ENCODE measurements at places on chromosomes 7 and 10.

GRCh38 chr7:625376-625971 lies 101.0 kb upstream of the DNAAF5 start:
- DNase-seq: no peak

DNA sequence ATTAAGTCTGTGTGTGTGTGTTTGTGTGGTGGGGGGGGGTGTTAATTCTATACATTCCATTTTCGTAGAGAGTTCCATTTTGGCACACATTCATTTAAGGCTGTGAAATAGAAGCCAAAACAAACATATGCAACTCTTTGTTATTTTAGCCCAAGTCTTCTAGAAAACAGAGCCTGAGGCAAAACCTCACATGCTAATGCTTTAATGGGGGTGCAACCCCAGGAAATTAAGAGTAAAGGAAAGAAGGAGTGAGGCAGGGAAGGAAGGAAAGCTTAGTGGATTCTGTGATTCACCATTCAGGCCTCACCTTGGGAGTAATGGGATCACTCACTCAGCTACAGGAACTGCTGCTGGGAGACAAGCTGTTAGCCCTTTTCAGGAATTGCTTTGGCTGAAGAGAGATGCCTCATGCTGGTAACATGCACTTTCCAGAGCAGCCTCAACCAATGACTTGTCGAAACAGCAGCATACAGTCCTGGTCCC lies 73.0 kb upstream of the CTTNBP2 start:
- DNase-seq: no peak

DNA sequence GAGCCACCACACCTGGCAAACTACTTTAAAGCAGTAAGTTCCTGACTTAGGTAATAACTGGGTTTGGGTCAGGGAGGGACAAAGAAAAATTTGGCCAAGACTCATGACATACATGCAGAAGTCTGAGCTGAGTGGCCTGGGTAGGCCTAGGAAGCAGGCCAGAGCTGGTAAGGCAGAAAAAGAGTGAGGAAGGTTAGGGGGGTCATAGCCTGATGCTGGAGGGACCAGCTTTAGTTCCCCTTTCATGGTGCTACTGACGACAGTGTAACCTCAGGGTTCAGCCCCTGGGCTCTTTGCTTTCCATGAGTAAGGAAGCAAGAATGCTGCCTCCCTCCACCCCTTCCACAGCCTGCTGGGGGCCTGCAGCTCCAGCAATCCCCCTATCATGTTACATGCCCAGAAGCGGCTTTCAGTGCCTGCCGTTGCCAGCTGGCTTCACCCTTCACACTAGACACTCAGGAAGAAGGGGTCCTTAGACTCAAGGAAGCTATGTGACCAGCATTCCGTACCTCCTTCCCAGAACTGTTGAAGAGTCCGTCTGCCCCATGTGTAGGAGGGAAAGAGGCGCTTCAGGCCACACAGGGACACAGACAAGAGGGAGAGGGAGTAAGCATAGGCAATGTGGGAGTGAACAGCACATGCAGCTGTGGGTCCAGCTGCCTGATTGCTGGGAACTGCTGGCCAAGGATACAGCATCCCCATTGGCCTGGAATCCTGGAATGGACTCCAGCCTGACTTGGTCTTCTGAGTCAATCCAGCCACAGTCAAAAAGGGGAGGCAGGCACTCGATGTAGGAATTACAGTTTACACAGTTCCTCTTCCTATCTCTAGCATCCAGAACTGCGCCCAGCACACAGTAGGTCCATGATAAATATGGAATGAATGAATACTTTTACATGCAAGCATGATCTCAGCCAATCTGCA lies 4.1 kb upstream of the PLAU start:
- DNase-seq: no peak

- DNase-seq: no peak
These were observed 645.9 kb downstream of the ARL4A start for GRCh38 chr7:13333371-13333770.

DNA sequence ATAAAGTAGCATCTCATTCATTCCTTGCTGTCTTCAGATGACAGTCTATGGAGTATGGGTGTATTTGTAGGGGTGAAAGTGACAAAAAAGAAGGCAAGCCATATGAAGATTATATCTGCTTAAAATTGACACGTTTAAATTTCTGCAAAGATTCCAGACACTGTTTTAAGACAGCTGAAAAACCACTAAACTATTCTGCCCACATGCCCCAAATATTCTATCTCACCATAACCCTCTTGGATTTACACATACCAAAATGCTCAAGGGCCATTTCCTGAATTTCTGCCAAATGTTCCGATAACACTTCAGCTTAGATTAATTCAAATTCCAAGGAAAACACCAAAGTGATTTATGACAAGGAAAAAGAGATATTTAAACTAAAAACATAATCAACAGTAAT lies 99.9 kb upstream of the IL6 start:
- DNase-seq: no peak

All from stimulated activated CD4-positive, alpha-beta T cell treated with anti-CD3 and anti-CD28 coated beads, Interleukin-1b, Interleukin-23, amount 100 ng/mL, for 1 hour (primary cell).